ENCODE measurements at places on chromosomes 5 and 9.

- no peak for DNase-seq
Measured at GRCh38 chr5:163910226-163910625, 404.8 kb downstream of the MAT2B start.

DNA sequence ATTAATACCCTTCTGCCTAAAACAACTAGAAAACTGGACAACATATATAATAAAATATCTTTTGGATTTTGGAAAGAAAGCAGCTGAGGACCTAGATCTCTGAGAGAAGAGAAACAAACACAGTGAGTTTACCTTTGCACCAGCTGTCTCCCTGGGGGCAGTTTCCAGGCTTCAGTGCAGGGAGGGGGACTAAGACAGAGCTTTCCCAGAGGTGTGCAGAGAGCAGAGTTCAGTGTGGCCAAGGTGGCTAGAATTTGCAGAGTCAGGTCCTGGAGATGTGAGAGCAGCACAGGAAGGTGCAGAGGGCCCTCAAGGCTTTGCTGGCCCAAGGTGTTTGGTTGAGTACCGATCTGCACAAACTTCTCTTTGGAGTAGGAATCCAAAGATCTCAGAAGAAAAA lies 26.3 kb upstream of the PTPDC1 start:
- no peak for DNase-seq

DNA sequence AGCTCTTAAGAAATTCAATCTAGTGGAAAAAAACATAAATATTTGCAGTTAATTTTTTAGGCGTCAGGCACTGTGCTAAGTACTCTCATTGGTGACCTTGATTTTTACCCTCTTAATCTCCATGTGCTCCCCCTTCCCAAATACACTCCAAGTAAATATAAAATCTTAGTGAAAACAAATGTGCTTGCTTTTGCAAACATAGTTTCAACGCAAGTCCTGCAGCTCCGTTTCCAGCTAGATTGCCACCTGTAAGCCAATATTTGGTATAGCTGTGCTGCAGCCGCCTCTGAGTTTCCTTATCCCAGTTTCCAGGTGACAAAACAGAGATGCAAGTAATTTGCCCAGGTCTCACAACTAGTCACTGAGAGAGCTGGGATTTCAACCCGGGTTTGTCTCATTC lies 1.9 kb upstream of the MTMR12 start:
- no peak for DNase-seq

DNA sequence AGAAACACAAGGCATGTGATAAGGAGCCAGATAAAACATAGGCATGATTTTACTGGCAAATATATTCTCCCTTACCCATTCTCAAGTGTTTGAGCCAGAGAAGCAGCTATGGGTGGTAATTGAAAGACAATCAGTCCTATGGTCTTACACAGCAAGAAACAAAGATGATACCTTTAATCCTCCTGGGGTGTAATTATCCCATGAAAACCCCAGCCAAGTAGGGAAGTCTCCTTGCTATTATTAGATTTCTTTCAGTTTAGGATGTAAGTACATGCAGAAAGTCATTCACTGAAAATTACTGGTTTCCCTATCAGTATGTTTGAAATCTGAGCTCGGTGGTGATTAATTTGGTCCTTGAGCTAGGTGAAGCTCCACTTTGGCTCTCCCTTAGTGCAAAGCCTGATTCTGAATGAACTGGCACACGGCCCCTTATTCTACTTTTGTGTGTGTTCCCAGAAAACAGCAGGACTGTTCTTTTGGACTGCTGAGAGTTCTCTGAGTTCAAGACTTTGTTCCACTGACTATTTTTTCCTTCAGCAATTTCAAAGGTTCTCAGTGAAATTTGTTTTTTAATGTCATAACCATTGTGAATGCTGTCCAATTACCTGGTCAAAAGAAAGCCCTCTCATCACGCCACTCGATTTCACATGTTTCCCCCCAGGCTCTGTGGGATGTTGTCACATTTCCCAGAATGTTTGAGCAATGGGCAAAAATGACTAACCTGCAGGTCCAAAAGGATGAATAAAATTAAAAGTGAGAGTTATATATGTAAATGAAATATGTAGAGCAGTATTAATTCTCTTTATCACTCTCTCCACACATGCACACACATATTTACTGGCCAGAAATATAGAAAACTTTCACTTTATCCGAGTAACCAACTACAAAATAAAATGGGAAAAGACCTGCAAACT lies 343.0 kb downstream of the RAB3C start:
- no peak for DNase-seq

DNA sequence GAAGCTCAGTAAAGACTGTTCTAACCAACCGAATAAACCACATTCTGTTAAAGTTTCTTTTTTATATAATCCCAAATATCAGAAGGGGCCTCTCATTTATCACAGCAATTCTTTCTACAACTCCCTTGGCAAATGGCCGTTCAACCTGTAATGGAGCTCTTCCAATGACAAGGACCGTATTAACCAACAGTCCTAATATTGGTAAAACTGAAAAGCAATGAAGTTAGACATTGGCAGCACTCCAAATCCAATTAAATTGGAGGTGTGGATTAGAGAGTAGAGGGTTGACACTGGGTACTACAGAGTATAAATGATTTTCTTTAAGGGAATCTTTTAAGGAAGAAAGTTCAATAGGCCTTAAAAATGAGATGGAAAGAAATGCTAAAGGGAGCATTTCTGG lies 842 bp downstream of the TMED7 start:
- DNase-seq = no peak

GRCh38 chr9:36976371-36977030 lies 57.6 kb downstream of the PAX5 start:
- DNase-seq = peak; percentile 12

DNA sequence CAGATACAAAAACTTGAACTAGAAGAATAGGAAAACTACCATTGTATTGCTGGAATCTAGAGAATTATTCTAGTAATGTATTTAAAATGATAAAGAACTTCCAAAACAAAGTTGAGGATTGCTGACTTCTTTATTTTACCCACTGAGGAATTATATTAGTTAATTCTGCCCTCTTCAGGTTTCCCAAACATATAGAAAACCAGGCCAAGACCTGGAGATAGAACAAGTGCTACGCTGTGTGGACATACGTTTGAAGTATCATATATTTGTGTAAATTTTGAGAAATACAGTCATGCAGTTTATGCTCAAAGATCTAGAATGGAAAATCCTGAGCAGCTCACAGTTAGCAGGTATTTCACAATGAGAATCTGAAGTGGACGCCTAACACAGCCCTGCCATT lies 162.3 kb upstream of the CYLC2 start:
- DNase-seq = no peak

- no peak for DNase-seq
Measured at GRCh38 chr5:111280282-111280951, 56.2 kb downstream of the CAMK4 start.

GRCh38 chr9:95045751-95046150 lies 271.8 kb downstream of the FANCC start:
- DNase-seq = no peak

GRCh38 chr9:75142202-75142601 lies 53.9 kb downstream of the OSTF1 start:
- DNase-seq = no peak

- no peak for DNase-seq
Measured at GRCh38 chr9:135608999-135609317, 30.4 kb downstream of the GLT6D1 start.

DNA sequence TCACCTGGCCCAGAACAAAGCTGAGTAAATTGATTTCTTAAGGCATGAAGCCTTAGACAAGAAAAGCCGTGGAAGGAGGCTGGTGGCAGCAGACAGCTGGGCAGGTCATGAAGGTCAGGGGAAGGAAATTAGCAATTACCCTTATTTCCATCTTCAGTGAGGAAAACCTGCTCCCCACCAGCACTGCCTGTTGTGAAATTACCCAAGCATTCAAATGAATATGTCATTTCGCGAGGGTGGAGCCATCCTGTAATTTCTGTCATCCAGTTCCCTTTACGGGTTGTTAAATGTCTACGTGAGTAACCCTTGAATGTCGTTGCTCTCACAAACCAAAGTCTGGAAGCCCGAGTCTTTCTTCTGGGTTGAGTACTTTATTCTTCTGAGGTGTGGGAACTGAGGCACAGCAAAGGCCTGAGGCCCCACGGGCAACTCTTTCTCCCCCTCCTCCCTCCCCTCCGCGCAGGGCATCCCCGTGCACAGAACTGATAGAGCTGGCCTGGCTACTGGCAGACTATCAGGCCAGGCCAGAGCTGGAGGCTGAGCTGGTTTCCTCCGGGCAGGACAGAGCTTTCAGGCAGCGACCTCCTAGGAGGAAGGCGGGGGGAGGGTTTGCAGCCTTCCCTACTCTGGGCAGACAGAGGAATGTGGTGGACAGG lies 22.0 kb upstream of the AK3 start:
- peak; percentile 81 for DNase-seq

- DNase-seq = no peak
Measured at GRCh38 chr9:18492612-18493011, 18.7 kb downstream of the ADAMTSL1 start.

DNA sequence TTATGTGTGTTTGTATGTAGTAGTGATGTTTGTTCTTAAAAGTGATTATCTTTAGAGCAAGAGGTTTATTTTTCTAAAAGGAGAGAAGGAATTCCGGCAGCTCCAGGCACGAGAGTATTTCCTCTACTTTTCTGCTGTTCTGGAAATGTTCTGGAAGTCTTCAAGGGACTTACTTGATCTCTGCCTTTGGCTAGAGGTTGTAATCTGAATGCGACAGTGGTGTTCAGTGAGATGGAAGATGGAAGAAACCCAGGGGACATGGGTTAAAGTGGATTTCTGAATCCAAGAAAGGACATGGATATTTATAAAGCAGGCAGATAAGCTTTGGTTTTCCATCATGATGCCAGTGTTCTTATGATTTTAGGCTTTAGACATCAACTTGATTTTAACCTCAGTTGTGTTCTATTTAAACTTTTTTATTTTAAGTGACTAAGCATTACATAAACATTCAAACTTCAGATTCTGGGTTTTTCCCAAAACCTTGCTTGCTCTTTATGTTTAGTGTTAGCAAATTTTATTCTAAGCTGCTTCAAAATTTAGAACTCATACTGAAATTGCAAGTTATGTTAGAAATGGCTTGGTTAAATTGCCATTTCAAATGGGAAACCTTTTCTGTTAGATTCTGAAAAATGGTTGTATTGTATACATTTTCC lies 3.6 kb downstream of the GPR21 start:
- DNase-seq = no peak

GRCh38 chr5:17309462-17309861 lies 92.0 kb downstream of the BASP1 start:
- no peak for DNase-seq

- no peak for DNase-seq
Measured at GRCh38 chr5:129241755-129242154, 147.2 kb downstream of the ISOC1 start.

DNA sequence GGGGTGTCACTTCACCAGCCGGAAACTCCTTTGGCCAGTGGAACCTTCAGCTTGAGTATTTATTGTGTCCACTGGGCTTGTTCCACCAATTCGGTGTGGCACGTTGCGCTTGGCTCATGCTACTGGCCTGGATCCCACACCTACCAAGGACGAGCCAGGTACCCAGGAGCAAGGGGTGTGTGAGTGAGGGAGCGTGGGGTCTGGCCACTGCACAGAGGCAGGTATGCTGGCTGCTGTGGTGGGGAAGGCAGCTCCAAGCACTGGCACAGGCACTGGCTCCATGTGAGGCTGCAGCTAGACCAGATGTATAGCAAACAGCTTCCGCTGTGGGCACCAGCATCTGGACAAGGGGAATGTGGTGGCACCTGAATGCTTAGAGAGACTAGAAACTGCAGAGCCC lies 28.1 kb upstream of the CYLC2 start:
- DNase-seq = no peak

GRCh38 chr9:111897601-111898137 lies 1.1 kb downstream of the UGCG start:
- no peak for DNase-seq
